ENCODE measurements at places on chromosomes 16 and 17. TPM values are rescaled to one million over a fixed set of nuclear protein-coding genes. Genes with fewer than 3 reads are reported as not detected.
A peak's percentile ranks its signal among the peaks of the same experiment; 100 is the strongest.

GRCh38 chr17:1673041-1673785, 11.5 kb downstream of the PRPF8 start:
- no peak for DNase-seq

DNA sequence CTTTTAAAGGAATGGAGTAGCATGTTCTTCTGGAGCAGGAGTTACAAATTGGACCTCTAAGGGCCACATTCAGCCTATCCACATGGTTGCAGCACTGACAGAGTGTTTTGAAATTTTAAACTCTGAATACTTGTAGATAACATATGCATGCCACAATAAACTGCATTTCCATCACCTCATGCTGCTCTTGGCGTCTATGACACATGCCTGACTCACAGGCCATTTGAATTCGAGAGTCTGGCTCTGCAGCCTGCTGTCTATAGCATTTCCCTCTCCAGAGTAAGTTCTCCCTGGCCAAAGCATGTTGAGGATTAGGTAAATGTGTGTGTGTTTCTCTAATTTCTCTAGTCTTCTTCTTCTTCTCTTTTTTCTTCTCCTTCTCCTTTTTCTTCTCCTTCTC, 28.7 kb upstream of the MYOCD start:
- DNase-seq = peak; percentile 80

GRCh38 chr16:85258629-85259028, 146.4 kb upstream of the CIBAR2 start:
- no peak for DNase-seq

DNA sequence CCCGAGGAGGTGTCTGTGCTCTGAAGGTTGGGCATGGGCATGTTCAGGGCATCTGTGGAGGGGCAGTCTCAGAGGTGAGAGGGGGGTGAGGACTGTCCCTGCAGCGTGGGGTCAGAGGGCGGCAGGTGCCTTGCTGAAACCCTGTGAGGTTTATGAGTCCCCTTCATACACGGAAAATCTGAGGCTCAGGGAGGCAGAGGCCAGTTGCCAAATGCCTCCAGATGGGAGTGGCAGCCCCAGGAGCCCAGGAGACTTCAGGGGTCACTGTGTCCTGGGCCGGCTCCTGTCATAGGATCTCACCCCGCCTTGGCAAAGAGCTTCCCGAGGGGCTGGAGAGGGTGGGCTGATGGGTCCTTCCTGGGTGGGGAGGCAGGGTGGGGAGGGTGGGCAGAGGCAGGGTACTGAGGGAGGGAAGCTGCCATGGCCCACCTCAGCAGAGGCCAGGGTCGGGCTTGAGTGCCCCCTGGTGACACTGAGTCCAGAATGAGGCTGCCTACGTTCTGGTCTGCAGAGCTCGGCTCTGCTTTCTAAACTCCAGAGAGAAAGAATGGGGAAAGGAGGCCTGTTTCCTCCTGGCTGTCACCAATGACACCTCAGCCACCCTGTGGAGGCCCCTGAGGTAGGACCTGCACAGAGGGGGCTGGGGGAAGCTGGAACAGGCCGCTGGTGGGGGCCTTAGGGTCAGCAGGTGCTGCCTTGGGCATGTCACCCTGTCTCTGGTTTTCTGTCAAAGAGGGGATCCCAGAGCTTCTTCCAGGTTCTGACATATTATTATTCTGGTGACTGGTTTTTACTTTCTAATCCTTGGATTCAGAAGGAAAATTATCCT, 1.1 kb downstream of the LGALS9 start:
- no peak for DNase-seq

GRCh38 chr16:81238296-81239011, at the start of gene BCO1:
BCO1 (plus strand) TSS chr16:81238689; CDS start chr16:81238909, 220 bp downstream.
- DNase-seq = peak; percentile 81

- DNase-seq = no peak
Observed at GRCh38 chr17:55284001-55284884, 19.5 kb downstream of the HLF start.

DNA sequence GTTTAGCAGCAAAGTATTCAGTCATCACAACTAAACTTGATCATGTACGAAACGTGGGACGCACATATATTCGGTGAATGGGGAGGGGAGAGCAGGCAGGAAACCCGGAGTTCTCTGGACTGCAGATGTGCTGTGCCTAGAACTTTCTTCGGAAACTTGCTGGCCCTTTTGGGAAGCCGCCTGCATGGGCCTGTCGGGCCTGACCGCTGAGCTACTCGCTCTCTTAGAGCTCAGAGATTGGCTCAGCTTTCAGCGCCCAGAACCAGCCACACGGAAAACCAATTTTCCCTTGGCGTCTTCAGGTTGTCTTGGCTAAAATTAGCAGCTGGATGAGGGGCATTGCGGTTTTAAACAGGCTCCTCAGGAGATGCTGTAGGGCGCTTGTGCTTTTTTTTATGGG, 38.1 kb downstream of the ZDHHC7 start:
- DNase-seq = no peak

- DNase-seq = no peak
Observed at GRCh38 chr16:53732296-53732929, 28.5 kb downstream of the FTO start.

GRCh38 chr17:36999471-36999870, 50.7 kb downstream of the AATF start:
- DNase-seq = no peak

DNA sequence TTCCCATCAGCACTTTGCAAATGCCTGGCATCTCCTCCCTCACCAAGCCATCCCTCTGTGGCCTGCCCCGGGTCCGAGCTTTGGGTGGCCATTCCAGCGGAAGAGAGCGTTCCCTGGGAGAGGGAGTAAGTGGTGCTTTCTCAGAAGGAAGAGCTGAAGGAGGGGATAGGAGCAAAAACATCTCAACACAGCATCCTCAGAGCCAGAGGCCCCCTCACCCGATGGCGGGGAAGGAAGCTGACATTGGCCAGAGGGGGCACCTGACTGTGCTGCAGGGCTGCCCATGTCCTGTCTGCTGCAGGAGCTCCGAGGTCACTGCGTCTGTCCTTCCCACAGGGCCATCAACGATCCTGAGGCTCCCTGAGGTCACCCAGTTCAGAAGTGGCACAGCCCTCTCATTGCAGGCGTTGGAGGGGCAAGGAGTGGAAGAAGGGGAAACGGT, 427 bp upstream of the TLCD3B start:
- DNase-seq = no peak

DNA sequence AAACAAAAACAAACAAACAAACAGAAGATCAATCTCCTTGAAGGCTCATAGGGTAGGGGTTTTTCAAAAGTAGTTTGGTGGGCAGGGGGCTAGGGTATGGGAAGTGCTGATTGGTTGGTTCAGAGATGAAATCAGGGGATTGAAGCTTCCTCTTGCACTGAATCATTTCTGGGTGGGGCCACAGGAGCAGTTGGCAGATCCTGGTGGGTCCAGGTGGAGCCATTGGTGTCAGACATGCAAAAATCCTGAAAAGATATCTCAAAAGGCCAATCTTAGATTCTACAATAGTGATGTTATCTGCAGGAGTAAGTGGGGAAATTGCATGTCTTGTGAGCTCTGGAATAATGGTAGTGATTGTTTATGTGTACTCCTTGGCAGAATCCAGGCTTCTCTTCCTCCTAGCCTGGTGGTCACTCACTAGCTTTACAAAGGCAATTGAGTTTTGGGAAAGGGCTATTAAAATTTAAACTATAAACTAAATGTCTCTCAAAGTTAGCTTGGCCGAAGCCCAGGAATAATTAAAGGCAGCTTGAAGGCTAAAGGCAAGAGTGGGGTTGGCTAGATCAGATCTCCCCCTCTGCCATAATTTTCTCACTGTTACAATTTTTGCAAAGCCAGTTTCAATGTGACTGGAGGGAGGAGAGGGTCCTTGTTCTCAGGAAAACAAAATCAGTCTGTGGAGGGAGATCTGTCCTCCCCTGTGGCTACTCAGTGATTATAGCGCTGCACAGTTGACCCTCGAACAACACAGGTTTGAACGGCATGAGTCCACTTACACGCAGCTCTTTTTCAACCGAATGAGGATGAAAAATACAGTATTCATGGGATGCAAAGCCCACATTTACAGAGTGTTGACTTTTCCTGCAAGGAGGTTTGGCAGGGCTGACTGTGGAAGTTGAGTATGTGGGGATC, 45.2 kb downstream of the RNF112 start:
- no peak for DNase-seq

- no peak for DNase-seq
Observed at GRCh38 chr17:69218986-69219385, 9.6 kb downstream of the ABCA10 start.

GRCh38 chr16:81705261-81705660, 73.8 kb upstream of the PLCG2 start:
- no peak for DNase-seq

- DNase-seq = no peak
Observed at GRCh38 chr16:69941251-69942098, 9.7 kb upstream of the CLEC18A start.

GRCh38 chr17:17893801-17894644, 57.2 kb upstream of the SREBF1 start:
- no peak for DNase-seq

ADAM11 gene
- total RNA-seq = 2.3 TPM

AOC3 gene
- 0.04 TPM for total RNA-seq

HLF gene
- 0.53 TPM for total RNA-seq

UNC45B gene
- total RNA-seq = not detected

CES2 gene
- 15.6 TPM for total RNA-seq

CSH1 gene
- not detected for total RNA-seq

SLFN14 gene
- total RNA-seq = not detected

TBC1D26 gene
- not detected for total RNA-seq

CACNG1 gene
- total RNA-seq = not detected

Data from H4 (cell line).